Activated CD4-positive, alpha-beta memory T cell treated with anti-CD3 and anti-CD28 coated beads, Interleukin-2, amount 10 ng/mL, durations not matched to agents 7 days and 5 days (primary cell): ENCODE measurements at places on chromosomes 4 and X.

DNA sequence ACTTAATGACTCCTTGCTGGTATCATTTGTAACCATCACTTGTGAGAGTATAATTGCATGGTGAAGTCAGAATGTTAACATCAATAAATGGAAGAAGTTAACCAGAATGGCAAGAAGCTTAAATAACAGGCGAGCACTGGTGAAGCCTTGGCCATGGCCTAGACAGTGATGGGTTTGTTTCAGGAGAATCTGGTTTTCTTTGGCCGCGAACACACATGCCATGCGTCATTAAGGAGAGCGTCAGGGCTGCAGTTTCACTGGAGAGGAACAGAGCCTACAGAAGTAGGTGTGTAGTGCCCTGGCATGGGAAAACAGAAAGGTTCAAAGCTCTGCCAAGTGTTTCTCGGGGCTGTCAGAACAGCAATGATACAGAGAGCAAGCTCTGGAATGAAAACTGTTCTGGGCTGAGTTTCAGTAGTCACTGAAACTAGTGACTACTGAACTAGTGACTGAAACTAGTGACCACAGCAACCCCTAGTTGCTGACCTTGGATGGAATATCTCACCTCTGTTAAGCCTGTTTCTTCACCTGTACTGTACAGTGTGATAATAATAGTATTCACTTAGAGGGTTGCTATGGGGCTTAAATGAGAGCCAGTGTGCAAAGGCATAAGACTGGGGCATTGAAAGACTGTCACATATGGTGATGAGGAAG, 93.8 kb downstream of the C4orf51 start:
- DNase-seq = no peak

DNA sequence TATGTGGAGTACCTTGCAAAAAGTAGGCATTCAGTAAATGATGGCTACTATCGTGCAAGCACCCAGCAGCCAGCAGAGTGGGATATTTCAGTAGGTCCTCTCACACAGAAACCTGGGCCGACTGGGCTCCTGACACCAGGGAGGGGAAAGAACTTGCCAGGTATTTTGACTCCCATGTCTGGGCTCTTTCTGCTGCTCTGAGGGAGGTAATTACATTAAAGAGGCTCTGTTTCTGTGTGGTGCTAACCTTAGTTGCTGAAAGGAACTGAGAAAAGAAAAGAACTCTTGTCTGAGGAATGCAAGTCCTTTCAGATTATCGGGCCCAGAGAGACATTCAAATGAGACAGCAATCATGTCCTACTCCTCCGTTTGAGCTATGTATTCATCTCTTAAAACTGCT, 175.8 kb upstream of the MTMR8 start:
- DNase-seq = no peak

- DNase-seq = no peak
Observed at GRCh38 chrX:121755541-121755940, 708.1 kb downstream of the GLUD2 start.

GRCh38 chrX:101659601-101660063, at the start of gene ARMCX2:
Gene ARMCX2 (minus strand): TSS chrX:101659850. CDS start chrX:101657588, 2,262 bp downstream.
- DNase-seq = no peak

- DNase-seq = no peak
Observed at GRCh38 chrX:115344885-115345614, 55.5 kb downstream of the LUZP4 start.

DNA sequence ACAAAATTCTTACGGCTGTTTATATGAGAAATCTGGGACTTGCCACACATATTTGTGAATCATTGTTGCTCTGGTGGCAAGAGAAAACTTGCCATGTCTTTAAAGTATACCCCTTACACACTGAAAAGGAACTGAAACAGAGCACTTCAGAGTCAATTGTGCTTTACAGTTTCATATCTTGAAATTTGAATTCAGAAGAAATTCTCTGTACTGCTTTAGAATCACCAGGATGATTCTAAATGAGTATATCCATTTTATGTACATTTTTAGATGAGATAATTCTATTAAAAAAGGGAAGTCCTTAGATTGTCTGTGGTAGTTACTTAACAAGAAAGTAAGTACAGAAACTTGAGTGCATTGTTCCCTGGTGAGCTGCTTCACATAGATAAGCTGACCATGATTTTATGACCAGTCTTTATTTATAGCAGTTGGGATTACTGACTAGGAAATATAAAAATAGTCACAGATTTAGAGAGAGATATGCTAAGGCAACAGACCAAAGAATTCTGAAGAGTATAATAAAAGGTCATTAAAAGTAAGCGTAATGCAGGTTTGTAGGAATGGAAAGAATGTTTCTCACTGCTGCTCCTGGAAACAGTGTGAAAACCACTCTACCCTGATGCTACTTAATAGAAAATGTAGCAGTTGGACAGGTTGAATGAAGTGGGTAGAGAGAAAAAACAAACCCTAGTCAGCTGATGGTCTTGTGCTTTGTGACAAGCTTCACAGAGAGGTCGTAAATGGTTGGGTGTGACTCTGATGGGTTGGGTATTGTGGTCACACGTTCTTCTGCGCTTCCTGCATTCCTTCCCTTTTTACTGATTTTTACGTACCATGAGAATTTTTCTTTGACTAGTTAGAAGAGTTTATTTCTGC, 41.0 kb downstream of the FNIP2 start:
- no peak for DNase-seq

DNA sequence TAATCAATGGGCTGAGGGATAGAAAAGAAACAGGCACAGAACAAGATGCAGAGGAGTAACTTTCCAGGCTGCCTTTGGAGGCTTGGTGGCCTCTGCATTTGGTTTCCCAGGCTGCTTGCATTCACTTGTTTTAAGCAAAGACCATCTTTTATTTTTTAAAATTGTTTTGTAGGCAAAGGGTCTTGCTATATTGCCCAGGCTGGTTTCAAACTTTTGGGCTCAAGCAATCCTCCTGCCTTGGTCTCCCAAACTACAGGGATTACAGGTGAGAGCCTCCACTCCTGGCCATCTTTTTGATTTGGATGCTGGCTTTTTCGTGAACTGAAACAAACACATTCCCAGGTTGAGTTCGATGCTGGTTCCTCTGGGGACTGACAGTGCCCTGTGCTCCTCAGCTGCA, 74.1 kb downstream of the SLC9A6 start:
- DNase-seq = no peak

- no peak for DNase-seq
Observed at GRCh38 chrX:11180571-11180970, 69.4 kb downstream of the HCCS start.

GRCh38 chrX:42869659-42870476, 91.9 kb upstream of the PPP1R2C start:
- no peak for DNase-seq

DNA sequence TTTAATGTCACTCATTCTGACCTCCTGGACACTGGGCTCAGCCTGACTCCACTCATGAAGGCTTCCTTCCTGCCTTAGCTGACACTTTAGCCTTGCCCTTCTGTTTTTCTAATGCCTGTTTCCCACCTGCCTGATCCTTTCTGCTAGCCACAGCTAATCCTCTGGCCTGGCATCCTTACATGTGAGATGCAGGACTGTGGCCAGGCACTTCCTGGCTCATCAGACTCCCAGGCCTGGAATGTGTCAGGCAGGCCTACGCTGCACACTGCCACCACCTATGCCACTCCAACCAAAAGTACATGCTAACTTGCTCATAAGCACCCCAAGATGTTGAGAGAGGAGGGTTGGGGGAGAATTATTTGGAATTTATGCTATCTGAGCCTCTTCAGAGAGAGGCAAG, 138.8 kb upstream of the NALF2 start:
- DNase-seq = no peak

DNA sequence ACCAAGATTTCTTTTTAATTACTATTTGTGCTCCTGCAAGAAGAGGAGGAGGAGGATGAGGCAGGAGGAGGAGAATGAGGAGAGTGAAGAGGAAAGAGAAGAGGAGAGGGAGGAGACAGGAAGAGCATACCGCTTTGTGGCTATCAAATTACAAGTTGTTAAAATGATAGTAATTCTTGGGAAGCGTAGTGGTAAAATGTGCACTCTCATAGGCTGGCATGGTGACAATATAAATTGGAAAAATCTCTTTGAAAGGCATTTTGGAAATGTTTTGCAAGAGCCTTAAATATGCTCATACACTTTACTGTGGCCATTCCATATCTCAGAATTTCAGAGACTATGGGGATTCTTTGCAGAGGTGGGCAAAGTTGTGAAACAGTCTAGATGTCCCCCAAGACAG, 53.2 kb downstream of the MXRA5 start:
- no peak for DNase-seq

GRCh38 chrX:10828640-10829039, 208.3 kb upstream of the MID1 start:
- no peak for DNase-seq

DNA sequence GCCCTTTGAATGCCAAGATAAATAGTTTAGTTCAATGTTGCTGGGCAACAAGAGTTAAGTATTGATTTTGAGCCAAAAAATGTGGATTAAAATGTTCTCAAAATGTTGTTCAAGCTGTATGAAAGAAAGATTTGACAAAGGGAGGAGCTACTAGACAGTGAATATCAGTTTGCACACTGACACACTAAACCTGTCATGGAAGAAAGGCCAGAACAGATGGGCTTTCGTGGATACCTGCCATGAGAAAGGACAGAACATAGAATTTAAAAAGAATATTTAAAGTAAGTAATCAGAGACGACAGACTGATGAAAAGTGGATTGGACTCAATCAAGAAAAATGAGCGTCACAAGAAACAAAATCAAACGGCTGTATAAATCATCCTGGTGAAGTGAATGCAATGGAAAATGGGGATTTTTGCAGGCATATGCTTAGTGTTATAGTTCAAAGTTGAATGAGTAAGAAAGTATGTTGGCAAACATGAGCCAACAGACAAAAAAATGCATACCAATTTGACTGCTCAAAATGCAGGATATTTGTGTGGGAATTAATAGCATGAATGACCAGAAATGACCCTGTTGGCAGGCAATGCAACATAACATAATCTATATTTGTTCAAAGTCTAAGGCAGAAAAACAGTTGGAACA, 7.4 kb downstream of the PCDH18 start:
- no peak for DNase-seq

- DNase-seq = no peak
Observed at GRCh38 chrX:35166023-35166422, 223.4 kb downstream of the FAM47B start.

DNA sequence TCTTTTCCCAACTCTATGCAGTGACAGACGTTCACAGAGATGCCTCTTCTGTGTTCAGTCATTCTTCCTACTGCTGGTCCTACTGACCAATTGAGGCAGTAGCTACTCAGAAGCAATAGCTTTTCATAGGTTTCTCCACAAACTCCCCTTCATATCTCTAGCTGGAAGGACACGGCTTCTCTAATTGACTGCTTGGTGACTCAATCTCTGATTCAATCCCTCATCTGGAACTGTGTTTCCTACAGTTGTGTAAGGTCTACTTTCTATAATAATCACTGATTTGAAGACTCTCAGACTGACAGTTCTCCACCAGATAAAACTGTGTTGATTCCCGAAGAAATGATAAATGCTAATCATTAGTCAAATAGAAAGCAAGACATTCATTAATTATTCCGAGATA, 111.5 kb downstream of the DTHD1 start:
- DNase-seq = no peak

- DNase-seq = no peak
Observed at GRCh38 chr4:169818063-169818679, 60.4 kb upstream of the HPF1 start.

DNA sequence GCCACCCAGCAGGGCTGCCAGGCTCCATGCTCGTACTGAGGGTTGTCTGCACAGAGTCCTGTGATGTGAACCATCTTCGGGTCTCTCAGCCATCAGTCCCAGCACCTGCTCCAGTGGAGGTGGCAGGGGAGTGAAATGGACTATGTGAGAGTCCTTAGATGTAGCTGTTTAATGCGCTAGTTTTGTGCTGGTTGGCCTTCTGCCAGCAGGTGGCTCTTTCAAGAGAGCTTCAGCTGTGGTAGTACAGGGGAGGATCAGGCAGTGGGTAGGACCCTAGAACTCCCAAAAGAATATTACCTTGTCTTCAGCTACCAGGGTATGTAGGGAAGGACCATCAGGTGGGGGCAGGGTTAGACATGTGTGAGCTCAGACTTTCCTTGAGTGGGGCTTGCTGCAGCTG, 1066.0 kb downstream of the GLUD2 start:
- DNase-seq = no peak

DNA sequence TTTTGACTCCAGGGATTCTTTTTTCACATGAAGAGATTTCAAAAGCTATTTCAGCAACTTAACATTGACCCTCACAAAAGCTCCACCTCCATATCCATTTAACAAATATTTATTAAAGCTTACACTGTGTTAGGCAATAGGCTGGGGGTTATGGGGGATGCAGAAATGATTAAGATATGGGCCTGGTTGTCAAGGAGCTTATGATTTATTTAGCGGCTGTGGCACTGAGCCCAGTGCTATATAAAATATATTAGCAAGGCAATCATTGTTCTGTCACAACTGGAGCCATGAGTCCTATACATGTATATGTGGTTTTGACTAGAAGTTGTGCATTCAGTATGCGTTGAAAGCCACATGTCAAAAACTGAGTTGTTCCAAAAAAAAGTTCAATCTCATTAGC, 131.1 kb downstream of the GPC3 start:
- DNase-seq = no peak

GRCh38 chr4:73904491-73904890, 35.3 kb downstream of the CXCL1 start:
- no peak for DNase-seq

DNA sequence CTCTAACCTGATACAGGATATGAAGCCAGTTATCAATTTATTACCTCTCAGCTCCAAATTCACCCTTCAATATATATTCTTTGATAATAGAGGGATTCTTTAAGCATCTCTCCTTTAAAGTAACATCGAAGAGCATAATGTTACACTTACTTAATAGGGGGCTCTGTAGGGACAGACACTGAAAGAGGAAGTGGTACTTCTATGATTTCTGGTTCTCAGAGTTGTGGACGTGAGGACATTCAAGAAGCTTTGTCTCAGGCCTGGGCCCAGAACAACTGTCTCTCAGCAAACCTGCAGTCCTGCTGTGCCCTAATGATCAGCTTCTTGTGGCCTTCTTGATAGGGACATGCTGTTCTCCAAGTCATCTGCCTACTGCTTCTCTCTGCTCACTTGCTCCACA, 4.2 kb upstream of the ZXDB start:
- DNase-seq = no peak

GRCh38 chr4:150305995-150306394, 227.8 kb downstream of the DCLK2 start:
- no peak for DNase-seq

- DNase-seq = no peak
Observed at GRCh38 chrX:10564484-10564883, 55.9 kb downstream of the MID1 start.
